ENCODE measurements at places on chromosomes 1 and 21.
A peak's percentile ranks its signal among the peaks of the same experiment; 100 is the strongest.

DNA sequence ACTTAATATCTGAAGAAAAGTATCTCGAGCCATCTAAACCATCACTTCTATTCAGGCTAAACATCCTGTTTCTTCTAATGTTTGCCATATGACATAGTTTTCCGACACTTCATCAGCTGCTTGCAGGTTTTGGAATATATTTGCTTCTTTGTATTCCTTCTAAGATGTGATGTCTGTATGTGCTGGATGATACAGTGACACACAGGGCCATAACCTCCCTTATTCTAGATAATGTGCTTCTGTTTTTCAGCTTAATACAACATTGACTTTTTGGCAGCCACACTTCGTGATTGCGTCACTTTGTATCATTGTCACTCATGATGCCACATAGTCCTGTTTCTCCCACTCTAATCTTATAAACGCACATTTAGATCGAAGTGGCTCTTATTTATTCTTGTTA, 156.3 kb downstream of the CRB1 start:
- no peak for DNase-seq

DNA sequence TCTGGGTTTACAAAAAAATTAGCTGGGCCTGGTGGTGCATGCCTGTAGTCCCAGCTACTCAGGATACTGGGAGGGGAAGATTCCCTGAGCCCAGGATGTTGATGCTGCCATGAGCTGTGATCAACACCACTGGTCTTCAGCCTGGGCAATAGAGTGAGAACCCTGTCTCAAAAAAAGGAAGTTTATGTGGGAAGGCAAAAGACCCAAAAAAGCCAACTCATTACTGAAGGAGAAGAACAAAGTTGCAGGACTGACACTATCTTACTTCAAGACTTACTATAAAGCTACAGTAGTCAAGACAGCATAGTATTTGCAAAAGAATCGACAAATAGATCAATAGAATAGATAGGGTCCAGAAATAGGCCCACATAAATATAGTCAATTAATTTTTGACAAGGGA, 9.2 kb upstream of the PTGS2 start:
- peak; percentile 64 for DNase-seq

- no peak for DNase-seq
Measured at GRCh38 chr1:76003946-76004345, 70.6 kb upstream of the ST6GALNAC3 start.

GRCh38 chr1:208597571-208597970, 353.4 kb upstream of the PLXNA2 start:
- DNase-seq, result no peak

DNA sequence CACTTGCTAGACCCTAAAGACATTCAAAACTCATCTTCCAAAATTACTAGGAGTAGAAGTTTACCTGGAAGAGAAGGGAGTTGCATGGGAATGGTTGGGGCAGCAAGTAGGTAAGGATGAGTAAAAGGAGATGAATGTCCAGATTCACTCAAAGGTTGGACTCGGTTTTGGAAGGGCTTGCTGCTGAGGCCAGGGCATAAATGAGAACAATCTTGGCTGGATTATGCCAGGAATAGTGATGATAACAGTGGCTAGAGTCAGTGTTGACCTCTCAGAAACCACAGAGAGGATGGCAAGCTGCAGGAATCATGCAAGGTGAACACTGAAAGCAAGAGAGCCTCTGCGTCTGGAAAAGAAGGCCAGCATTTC, 43.4 kb downstream of the C8A start:
- DNase-seq, result no peak

- no peak for DNase-seq
Measured at GRCh38 chr1:115445090-115445489, 107.0 kb upstream of the NGF start.

DNA sequence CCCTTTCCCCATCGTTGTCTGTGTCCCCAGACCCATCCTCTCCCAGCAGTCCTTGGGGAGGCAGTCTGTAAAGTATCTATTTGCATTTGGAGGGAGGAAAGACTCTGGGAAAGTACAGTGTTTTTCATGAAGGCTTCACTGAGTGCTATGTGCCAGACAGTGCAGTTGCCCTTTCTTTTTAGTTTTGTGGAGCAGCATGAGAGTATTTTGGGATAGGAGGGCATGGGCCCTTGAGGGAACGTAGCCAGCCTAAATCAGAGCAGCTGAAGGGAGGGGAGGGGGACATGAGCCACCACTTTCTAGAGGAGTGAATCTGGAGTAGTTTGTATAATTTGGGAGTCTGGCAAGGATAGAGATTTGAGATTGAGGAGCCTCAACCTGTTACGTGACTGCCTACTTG, 404.0 kb upstream of the KAZN start:
- DNase-seq, result no peak

- DNase-seq, result no peak
Measured at GRCh38 chr1:224189561-224189960, 6.5 kb downstream of the DEGS1 start.

DNA sequence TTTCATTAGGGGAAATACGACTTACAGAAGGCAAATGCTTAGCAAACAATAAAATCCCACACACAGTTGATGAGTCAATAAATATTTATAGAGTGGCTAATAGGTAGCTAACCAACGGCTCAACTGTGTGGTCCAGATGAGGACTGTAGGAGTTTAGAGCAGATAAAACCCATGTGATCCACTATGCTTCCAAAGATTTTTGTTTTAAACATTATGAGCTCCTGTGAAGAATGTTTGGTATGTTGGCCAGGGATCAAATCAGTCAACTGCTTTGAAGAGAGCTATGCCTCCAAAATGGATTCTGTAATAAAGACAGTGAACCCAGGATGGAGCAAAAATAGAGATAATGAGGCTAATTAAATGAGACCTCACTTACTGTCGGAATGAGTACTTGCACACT, 72.3 kb upstream of the COL11A1 start:
- no peak for DNase-seq

- no peak for DNase-seq
Measured at GRCh38 chr1:162145280-162145965, 75.9 kb downstream of the NOS1AP start.

DNA sequence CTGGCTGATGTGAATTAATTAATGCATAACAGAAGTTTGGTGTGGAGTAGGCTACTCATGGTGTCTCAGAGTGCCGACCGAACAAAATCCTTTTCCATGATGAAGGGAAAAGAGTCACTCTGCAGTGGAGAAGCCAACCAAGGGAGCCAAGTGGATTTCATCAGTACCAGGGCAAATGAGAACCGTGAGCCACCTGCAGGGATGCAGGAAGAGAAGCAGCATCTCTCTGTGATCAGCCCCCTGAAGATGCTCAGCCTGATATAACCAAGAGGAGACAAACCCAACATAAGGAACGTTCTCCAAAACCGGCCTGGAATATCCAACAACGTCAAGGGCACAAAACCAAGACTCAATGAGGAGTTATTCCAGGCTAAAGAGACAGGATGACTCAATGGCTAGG, 13.4 kb upstream of the LAPTM5 start:
- DNase-seq, result no peak

GRCh38 chr1:248613742-248614141, 16.2 kb upstream of the OR2T10 start:
- DNase-seq, result no peak

- DNase-seq, result no peak
Measured at GRCh38 chr1:223341121-223341520, 22.9 kb downstream of the SUSD4 start.

DNA sequence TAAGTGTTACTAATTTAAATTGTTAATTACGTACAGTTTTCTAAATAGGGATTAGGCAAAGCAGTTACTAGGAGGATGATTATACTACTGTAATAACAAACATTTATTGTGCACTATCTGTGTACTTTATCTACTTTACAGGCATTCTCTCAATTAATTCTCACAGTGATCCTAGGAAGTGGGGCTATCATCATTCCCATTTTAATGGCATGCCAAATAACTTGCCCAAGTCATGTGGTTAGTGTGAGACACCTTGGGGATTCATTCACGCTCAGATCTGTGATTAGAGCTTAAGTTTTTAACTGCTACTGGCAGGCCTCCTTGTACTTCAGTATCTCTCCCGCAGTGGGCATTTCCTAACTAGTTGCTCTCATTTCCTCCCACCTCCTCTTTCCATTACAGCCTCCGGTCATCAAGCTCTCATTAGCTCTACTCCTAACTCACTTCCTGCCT, 11.5 kb downstream of the PHLDA3 start:
- DNase-seq, result no peak

- DNase-seq, result no peak
Measured at GRCh38 chr1:174713796-174714195, 266.0 kb downstream of the GPR52 start.

DNA sequence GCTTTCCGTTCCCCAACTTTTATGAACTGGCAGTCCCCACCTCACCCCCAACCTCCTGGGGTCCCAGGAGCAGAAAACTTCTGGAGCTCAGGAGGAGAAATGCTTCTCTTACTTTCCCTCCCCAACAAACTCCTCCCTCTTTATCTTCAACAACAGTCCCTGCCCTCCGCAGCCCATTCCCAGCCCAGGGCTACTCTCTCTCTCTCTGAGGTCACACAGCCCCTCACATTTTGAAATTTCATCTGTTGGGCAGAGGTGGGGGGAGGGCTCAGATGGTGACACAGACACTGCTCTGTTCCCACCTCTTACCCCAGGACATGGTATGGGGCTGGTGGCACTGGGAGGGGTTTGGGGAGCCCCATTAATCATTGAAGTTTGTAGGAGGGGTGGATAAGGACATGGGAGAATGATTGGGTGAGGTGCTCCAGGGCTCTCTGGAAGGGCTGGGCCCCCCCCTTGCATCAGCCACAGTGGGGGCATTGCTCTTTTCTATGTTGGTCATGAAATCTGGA, 6.0 kb downstream of the PIK3CD start:
- DNase-seq, result no peak

- no peak for DNase-seq
Measured at GRCh38 chr1:42336978-42337377, 1.9 kb upstream of the FOXJ3 start.

GRCh38 chr1:23098463-23099170, 70.0 kb downstream of the LUZP1 start:
- DNase-seq, result peak; percentile 21

GRCh38 chr1:58983162-58983561, 199.3 kb upstream of the JUN start:
- no peak for DNase-seq

DNA sequence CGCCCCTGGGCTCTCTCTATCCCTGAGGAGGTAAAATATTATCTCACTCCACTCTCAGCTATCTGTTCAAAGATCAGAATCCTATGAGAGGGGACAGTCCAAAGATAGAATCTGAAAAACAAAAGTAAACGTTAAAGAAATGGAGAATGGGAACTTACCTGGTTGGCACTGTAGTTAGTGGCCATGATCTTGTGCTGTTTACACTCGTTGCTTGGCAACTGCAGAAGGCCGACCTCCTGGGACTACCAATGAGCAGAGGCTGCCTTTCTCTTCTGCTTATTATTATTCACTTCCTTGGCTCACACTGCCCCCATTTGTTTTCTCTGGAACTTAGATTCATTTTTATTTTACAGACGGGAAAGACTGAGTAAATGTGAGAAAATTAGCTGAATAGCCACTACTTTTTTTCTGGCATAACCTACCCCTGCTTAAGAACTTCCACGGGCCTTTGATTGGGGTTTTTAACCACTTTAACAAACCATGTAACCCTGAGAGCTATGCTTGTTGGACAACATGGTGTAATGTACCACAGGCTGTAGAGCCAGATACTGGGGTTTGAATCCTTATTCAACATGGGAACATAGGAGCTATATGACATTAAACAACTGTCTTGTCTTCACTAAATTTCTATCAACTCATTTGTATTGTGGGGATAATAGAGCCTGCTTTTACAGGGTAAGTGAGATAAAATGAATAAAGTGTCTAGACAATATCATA, at the start of gene CFAP126:
Gene CFAP126, minus strand, starts transcription at position 193 of the 717 bp plus-strand sequence. Its CDS starts 8 bp downstream, at position 185.
- DNase-seq, result peak; percentile 66

GRCh38 chr1:83682132-83682531, 316.8 kb downstream of the TTLL7 start:
- DNase-seq, result no peak

Data from CD14-positive monocyte (primary cell).